ENCODE measurements at places on chromosomes 2 and 18.

GRCh38 chr2:33392366-33392765 is 84.1 kb upstream of the RASGRP3 start:
- no peak for DNase-seq

DNA sequence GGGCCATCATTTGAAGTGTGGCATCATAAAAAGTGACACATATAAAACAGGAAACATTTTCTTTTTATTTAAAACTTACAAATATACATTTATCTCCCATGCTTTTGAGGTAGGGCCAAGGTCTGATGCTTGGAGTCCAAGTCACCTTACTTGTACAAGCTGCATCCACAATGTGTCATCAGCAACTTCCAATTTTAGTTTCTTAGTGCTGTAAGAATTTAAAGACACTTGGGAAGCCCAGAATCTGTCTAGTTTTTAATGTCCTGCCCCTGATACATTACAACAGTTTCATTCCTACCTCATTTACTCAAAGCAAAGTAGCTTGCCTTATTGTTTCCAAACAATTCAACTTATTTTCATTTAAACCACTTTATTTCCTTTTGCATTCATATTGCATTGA is 297.7 kb downstream of the MTX2 start:
- peak; percentile 72 for DNase-seq

GRCh38 chr2:120290737-120291136 is 38.1 kb downstream of the RALB start:
- DNase-seq = no peak

DNA sequence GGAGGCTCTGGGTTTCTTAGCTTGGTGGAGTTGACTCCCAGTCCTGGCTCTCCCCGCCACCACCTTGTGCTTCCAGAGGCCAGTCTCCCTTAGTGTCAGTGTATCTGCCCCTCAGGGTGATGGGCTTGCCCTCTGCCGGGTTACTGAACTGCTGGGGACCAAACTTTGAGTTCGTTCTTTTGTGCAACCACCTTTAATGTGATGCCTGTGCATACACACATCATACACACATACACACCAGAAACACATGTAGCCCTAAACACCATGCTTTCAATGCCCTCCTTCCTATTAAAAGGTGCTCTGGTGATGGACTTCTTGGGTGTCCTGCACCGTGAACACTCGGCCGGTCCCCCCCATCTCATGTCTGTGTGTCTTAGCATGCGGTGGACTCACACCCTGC is 315.1 kb upstream of the EPAS1 start:
- DNase-seq = no peak

- no peak for DNase-seq
Measured at GRCh38 chr2:126863336-126864015, 35.2 kb upstream of the TEX51 start.

DNA sequence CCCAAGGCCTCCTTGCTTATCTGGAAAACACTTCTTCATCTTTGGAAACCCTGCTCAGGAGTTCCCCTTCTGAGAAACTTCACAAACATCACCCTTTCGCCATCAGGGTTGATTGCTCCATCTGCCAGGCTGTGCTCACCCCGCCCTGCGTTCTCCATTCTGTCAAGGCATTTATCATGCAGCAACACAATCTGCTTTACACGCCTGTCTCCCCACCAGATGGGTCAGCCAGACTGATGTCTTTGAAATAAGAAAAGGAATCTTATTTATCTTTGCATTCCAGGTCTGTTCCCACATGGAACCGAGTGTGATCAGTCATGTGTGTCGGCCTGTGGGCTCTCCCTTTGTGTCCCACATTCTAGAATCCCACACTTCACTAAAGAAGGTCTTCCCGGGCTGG is 110.0 kb upstream of the ARL4C start:
- DNase-seq = peak; percentile 53

GRCh38 chr2:111205774-111206173 is 85.1 kb downstream of the BCL2L11 start:
- DNase-seq = no peak

DNA sequence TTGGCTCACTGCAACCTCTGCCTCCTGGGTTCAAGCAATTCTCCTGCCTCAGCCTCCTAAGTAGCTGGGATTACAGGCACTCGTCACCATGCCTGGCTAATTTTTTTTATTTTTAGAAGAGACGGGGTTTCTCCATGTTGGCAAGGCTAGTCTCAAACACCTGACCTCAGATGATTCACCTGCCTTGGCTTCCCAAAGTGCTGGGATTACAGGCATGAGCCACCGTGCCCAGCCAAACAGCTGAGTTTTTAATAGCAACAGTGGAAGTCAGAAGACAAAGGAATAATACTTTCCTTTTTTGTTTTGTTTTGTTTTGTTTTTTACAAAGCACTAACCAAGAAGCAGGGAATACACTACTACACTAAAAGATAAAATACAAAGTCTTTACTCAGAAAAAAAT is 16.9 kb downstream of the GPR75 start:
- no peak for DNase-seq

DNA sequence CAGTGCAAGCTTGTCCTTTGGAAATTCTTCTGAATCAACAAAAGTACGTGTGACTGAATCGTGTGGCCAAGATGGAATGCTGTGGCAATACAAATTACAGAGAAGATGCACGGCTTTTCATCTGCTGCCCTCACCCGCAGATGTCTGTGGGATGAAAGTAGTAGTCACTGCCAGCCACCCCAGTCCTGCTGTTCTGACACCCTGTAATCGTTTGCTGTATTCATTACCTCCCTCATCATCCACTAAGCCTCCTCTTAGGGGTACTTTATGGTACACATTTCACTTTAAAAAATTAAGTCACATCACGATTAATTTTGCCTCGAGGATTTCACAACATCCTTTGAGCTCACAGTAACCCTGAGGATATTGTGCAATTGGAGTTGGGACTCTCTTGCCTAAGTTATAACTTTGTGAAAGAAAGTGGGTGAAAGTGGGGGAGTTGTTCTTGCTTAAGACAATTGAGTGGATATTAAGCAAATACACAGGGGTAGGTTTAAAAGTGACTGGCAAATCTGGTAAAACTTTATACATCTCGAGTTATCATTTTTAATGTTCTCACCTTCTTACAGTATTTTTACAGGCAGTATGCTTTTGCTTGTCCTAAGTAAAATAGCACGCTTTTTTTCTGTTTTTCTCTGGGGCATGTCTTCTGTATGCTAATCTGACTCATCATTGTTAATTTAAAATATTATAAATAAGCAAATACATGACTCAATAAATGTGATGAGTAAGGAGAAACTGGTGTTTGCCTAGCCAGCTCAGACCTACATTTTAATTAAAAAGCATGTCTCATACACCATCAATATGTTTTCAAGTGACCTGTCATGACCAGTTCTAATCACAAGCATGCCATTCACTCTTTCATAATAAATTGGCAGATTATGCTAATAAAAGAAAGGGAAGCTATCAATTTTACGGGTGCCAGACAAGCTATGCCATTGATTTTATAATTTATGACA is 680.9 kb downstream of the IRS1 start:
- peak; percentile 95 for DNase-seq

- no peak for DNase-seq
Measured at GRCh38 chr2:132279344-132279743, 117.6 kb upstream of the ANKRD30BL start.

- DNase-seq = no peak
Measured at GRCh38 chr18:76894566-76895346, 72.4 kb downstream of the ZNF236 start.

GRCh38 chr18:3451183-3451988 is 1.4 kb downstream of the TGIF1 start:
- DNase-seq = peak; percentile 95
